ENCODE measurements at places on chromosomes 2 and 18. TPM values are rescaled to one million over a fixed set of nuclear protein-coding genes. Genes with fewer than 3 reads are reported as not detected.

The UGT1A8 gene
- polyA plus RNA-seq: not detected

The ALPI gene
- polyA plus RNA-seq: not detected

The SLC5A7 gene
- 0.09 TPM for polyA plus RNA-seq

DNA sequence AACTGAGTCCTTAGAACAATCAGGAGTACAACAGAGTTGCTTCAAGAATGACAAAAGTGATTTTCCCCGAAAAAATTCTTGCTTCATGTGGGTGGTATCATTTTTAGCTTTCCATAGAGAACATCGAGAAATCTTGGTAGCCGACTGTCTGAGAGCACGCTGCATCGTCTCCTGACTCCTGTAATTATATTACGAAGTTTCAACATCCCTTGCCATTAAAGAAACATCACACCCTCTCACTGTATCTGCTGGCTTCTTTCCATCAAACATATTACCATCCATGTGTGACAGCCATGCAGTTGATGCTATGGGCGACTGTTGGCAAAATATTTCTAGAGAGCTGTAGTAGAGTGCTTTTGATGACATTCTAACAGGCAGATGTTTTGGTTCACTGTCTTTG, 311.2 kb downstream of the CMPK2 start:
- no peak for DNase-seq

The HOXD10 gene
- polyA plus RNA-seq: 0.24 TPM

DNA sequence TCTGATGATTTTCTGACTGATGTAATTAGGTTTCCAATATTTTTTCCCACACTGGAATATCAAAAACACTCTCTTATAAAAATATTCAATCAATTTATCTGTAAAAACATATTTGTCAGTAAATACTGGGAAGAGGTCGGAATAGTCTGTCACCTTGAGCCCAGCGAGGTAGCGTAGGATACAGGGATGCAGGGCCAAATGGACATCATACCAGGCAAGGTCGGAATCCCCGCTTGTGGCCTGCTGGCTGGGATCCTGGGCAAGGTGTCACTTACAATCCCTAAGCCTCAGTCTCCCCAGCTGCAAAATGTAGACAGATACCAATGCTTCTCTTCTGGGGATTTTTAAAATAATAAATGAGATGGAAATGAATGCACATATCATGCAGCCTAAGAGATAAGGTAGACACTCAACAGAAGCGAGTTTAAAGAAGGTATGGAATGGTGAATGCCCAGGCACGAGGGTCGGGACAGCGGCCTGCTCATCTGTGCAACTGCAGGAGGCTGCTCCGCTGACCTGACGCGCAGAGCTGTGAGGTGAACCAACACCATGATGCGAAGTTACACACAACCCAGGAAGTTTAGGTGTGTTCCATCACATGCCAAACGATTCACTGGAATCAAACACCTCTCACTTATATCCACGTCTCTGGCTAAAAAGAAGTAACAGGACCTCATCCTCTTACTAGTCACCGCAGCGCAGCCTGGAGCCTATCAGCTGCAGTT, 98.2 kb downstream of the EIPR1 start:
- DNase-seq: no peak

The MYO5B gene
- 1.6 TPM for polyA plus RNA-seq

The BOLL gene
- 1.6 TPM for polyA plus RNA-seq

GRCh38 chr2:99818842-99819241, 323.5 kb downstream of the AFF3 start:
- no peak for DNase-seq

GRCh38 chr2:67839242-67839641, 223.6 kb downstream of the C1D start:
- DNase-seq: no peak

DNA sequence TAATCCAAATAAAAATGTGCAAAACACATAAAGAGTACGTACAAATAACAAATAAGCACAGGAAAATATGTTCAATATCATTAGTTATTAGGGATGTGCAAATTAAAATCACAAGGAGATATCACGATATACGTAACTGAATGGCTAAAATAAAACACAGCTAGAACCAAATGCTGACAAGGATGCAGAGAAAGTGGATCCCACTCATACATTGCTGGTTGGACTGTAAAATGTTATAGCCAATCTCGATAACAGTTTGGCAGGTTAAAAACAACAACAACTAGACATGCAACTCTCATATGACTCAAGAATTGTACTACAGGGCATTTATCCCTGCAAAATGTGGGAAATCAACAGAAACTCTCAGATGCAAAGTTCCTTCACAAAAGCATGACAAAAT, 553.9 kb downstream of the ADCYAP1 start:
- no peak for DNase-seq

- DNase-seq: no peak
Measured at GRCh38 chr2:1687254-1687653, 57.1 kb downstream of the PXDN start.

- no peak for DNase-seq
Measured at GRCh38 chr2:202377207-202377761, 1.2 kb downstream of the BMPR2 start.

The TUBA3E gene
- polyA plus RNA-seq: not detected

DNA sequence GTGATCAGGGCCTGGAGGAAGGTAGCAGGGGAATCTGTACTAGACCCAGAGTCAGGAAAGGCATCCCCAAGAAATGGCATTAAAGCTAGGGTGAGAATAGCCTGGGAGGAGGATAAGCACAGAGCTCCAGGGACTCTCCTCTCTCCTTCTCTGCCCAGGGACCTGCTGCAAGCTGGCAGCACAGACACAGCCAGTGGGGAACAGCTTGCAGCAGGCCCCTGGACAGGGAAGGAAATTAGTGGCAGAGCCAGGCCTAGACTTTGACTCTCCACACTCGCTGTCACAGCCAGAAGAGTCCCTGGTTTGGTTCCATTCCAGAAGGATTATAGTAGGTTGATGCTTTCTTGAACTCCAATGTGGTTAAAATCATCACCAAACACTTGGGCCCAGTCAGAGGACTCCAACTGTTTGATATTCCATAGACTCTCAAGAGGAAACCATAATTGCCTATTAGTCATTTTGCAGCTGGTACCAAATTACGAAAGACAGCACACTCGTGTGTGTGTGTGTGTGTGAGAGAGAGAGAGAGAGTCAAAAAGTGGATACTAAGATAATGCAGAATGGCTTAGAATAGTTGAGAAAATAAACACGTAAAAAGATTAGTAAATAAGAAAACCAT, 95.5 kb upstream of the ATP8B1 start:
- no peak for DNase-seq

GRCh38 chr2:208125251-208125650, 927 bp upstream of the CRYGD start:
- no peak for DNase-seq

GRCh38 chr2:241956521-241957110, 87.1 kb downstream of the RTP5 start:
- no peak for DNase-seq

The CCL20 gene
- polyA plus RNA-seq: 0.49 TPM

The C2orf42 gene
- polyA plus RNA-seq: 9.0 TPM

DNA sequence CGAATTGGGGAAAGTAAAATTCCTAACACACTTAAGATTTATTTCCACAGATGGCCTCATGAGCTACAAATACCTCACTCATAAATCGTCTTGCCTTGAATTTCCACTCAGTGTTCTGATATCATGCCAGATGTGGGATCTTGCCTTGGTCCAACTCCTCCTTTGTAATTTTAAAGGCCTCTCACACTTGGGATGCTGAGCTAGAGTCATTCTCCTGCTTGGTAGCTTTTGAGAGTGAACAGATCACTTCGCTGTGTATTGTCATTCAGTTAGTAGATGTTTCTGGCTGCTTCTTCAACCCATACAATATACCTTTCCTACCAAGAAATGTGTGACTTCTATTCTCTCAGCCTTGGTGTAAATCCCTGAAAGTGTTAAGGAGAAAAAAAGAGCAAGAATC, 309.2 kb downstream of the NRXN1 start:
- peak; percentile 54 for DNase-seq

DNA sequence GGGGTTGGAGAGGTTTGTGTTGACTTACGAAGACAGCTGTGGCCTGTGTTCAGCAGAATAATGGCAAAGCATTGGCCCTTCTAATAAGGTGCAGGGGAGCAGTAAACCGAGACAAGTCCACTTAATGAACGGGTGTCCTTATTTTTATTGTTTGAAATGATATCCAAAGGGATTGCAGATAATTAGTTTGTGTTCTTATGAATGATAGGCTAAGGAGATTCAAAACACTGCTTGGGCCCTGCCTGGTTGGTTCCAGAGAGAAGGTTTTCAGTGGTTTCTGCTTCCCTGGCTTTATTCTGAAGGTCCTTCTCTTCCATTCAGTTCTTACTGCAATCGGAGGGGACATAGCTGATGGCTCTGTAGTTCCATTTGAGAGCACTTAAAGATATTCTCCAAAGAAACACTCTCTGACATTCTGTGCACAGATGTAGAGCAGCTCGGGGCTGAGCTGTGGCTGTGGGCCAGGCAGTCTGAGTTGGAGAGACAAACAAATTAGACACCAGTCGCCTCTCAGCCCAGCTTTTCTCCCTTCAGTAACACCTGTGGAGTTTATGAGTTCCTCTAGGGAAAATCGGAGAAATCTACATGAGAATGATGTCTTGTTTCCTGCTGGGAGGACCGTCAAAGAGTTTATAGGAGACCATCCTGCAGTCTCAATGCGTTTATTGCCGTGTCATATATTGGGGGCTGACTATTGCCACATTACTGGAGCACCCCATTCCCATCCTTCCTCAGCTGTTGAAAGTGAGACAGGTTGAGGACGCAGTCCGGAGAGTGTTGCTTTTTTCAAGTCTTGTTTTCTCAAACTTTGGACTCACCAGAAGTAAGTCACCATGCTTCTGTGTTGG, 6.5 kb downstream of the GREB1 start:
- no peak for DNase-seq

The ABCG8 gene
- polyA plus RNA-seq: 0.09 TPM

The CLEC4F gene
- polyA plus RNA-seq: 0.24 TPM

GRCh38 chr18:3879114-3879835, 429.3 kb downstream of the TGIF1 start:
- no peak for DNase-seq

DNA sequence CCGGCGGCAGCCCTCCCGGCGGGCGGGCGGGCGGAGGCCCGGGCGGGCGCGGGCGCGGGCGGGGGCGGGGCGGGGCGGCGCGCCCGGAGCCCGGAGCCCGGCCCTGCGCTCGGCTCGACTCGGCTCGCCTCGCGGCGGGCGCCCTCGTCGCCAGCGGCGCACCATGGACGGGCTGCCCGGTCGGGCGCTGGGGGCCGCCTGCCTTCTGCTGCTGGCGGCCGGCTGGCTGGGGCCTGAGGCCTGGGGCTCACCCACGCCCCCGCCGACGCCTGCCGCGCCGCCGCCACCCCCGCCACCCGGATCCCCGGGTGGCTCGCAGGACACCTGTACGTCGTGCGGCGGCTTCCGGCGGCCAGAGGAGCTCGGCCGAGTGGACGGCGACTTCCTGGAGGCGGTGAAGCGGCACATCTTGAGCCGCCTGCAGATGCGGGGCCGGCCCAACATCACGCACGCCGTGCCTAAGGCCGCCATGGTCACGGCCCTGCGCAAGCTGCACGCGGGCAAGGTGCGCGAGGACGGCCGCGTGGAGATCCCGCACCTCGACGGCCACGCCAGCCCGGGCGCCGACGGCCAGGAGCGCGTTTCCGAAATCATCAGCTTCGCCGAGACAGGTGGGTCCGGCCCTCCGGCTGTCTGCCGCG, at the start of gene INHBB:
INHBB (plus strand) TSS at position 111 of the 641 bp plus-strand sequence; CDS start at position 164, 53 bp downstream.
- DNase-seq: no peak

GRCh38 chr2:233005096-233005495, 8.0 kb downstream of the NGEF start:
- DNase-seq: no peak

The SLC11A1 gene
- 0.37 TPM for polyA plus RNA-seq

DNA sequence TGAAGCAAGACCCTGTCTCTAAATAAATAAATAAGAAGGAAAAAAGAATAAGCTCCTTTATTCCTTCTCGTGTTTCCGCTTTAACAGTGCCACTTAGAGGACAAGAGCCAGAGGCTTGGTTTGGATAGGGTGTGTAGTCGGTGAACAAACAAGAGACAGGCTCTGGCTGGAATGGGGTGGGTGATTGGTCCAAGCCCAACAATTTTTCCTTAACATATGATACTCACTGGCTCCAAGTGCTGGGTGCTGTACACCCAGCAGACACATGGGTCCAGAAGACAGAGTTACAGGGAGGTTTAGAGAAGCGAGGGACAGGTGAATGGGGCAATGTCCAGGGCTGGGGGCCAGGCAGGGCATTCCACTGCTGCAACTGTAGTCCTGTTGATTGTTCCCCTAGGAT, 77.8 kb downstream of the NCAPH start:
- no peak for DNase-seq

The DNAH7 gene
- polyA plus RNA-seq: 0.15 TPM

GRCh38 chr18:25827961-25828561, 262.4 kb downstream of the SS18 start:
- DNase-seq: no peak

DNA sequence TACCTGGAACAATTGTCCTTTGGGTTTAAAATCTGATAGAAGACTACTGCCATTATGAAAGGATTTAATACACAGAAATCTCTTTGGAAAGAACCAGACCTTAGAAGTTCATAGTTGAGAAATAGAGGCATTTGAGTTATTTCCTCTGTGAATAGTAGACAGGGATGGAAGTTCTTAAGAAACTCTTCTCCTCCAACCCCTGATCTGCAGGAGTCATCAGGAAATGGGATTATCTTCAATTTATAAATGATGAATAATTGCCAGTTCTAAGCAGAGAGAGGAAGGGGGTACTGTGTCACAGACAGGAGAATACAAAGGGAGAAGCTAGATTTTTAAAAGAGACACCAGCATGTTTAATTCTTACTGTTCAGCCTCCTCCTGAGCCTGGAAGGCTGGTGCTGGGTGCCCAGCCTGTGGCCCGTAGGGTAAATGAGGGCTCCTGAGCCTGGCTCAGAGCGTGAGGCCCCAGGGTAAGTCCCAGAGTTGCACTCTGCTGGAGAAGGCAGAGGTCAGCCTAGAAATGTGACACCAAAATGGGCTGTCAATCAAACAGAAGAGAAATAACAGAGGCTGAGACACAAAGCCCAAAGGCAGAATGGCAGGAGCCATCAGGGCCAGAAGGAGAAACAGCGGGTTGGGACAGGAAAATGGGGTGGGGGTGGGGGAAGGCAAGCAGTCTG, 58.2 kb upstream of the PKDCC start:
- no peak for DNase-seq

DNA sequence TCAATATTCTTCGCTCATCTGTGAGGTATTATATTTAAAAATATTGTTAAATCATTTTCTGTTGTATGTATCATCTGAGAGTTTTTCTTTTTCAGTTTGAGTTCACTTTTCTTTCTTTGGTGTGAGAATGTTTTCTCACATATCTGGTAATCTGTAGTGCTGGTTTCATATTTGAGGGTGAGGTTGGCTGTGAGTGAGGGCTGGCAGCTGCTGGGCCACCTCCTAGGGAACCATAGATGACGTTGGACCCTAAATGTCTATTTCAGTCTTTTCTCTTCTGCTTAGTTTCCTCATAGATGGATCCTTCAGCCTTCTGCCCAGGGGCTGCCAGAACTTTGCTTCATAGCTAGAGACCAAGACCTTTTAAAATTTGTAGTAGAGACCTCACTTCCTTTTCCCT, 33.5 kb downstream of the MGAT5 start:
- no peak for DNase-seq
